ENCODE measurements at places on chromosomes 7 and 10.

GRCh38 chr10:4656576-4657194, 169.3 kb upstream of the AKR1E2 start:
- DNase-seq: no peak

- DNase-seq: no peak
Measured at GRCh38 chr7:153588586-153588985, 463.6 kb upstream of the DPP6 start.

- no peak for DNase-seq
Measured at GRCh38 chr10:103413564-103413963, 17.1 kb downstream of the PDCD11 start.

DNA sequence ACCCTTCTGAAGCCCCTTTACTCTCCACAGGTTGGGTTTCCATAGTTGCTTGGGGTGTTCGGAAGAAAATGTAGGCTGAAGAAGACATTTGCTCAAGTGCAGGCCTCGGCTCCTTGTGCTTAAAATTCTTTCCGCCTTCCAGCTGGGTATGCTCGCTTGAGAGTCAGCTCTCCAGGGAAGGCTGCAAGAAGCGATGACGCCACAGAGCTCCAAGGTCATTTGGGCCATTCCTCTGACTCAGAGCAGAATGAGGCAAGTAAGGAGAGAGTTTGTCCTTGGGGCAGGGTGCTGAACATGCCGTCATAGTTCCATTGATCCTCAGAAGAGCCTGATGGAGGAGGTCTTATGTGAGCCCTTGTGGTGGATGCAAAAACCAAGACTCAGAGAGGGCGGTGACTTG, 27.4 kb upstream of the HSPA12A start:
- no peak for DNase-seq

GRCh38 chr10:60288256-60288655, 101.4 kb downstream of the ANK3 start:
- DNase-seq: no peak

DNA sequence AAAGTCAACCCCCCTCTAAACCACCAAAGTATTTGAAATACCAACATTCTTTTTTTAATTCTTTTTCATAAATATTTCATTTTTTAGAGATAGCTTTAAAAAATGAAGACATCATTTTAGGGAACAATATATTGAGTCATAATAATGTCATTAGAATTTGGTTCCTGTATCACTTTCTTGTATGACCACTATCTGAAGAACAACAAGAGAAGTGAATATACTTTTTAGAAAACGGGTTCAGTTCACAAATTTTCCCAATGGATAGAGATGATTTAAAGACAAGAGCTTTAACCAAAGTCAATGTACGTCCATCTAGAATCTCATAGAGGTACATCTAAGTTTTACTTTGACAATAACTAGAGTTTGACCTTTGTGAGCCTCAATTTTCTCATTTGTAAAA, 48.2 kb downstream of the CUBN start:
- DNase-seq: no peak

DNA sequence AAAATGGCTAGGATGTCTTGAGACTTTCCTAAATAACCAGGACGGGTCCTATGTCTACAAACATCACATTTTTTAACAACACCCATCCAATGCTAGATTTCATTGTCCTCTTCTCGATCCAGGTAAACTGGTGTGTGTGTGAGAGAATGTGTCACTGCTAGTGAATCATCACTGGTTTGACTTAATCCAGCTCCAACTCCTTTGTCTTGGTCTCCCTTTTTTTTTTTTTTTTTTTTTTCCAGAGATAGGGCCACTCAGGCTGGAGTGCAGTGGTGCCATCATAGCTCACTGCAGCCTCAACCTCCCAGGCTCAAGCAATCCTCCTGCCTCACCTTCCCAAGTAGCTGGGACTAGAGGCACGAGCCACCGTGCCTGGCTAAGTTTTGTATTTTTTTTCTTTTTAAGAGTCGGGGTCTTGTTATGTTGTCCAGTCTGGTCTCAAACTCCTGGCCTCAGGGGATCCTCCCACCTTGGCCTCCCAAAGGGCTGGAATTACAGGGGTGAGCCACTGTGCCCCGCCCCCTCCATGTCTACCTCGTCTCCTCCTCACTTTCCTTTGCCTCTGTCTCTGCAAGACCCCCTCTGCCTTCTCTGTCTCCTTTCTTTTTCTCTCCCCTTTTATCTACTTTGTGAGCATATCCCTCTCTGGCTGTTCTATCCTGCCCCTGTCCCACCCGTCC, 2.2 kb upstream of the UFSP1 start:
- DNase-seq: no peak

- no peak for DNase-seq
Measured at GRCh38 chr7:115410434-115410820, 488.5 kb downstream of the MDFIC start.

DNA sequence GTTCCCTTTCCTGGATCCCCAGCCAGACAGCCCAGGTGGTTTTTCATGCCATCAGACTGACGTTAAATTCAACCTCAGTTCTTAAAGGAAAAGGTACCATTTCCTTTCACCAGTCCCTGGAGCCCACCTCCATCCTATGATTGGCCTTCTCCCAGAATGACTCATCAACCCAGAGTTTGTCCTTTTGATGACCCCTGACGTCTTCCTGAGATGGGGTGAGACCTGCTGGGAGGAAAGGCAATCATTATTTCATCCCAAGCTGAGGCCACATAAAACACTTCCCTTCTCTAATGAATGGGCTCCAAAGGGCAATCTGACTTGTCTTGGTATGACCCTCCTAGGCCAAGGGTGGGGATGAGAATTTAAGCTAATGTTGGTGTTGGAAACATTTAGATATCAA, 750.7 kb downstream of the SUGCT start:
- DNase-seq: no peak

- no peak for DNase-seq
Measured at GRCh38 chr10:72194949-72195348, 20.9 kb upstream of the ANAPC16 start.

GRCh38 chr10:98664329-98665042, 217.8 kb upstream of the HPS1 start:
- DNase-seq: no peak

DNA sequence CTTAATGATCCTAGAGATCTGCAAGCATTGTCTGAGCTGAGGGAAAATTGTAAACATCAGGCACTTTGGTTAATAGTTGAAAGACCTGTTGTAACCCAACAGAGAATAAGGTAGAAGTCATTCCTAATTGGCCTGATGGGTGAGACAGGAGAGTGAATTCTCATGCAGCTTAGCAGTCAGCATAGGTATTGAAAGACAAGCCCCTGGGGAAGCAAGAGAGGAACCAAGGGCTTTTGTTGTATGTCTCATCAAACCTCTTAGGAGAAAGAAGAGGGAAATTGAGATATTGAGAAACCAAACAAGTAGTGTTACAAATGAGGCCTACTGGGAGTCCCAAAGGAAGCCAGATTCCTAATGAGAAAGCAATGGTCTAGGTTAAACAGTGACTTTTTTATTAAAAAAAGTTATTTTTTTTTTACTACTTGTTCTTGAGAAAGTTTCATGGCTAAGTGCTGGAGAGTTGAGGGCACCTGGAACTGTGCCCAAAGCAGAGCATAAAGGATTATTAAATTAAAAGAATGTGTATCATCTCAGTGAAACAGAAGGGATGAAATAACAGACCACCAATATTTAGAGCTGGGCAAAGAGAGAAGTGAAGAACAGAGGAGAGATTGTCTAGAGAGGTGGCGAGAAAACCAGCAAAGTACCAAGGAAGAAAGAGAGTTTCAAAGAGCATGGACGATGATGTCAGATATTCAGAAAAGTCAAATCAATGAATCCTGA, 168.9 kb downstream of the CDK14 start:
- DNase-seq: no peak

DNA sequence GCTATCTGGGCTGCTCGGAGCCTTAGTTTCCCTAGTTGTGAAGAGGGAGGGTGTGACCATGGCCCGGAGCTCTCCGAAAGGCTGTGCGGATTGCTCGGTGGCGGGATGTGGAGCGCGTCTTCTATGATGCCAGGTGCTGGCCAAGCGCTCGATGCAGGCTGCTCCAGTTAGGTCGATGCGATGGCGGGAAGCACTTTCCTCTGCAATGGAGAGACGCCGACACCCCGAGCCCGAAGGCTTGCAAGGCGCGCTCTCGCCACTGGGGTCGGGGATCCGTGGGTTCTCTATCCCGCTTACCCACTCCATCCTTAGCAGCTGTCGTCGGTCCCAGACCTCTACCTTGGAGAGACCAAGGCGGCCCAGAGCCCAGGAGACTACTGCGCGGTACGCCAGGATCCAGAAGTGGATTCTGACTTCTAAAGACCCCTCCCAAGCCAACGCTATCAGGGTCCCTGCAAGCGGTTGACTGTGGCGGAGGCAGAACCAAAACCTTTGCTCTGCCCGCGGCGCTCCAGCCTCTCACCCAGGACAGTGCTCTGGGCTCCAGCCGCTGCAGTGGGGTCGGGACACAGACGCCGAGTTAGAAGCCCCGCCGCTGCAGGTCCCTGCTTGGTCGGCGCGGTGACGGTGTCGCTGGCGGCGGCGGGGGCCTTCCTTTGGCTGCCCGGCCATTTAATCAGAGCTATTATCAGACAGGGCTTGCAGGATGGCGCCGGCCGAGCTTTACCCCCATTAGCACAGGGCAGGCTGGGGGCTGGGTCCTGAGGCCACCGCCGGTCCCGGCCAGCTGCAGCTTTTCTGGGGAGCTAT, 7.8 kb upstream of the TBX20 start:
- DNase-seq: no peak

GRCh38 chr10:82943142-82943541, 1068.1 kb downstream of the NRG3 start:
- DNase-seq: no peak

GRCh38 chr7:130500463-130500862, 8.6 kb downstream of the MEST start:
- DNase-seq: no peak

GRCh38 chr7:46756996-46757395, 824.9 kb downstream of the TNS3 start:
- DNase-seq: no peak

- DNase-seq: no peak
Measured at GRCh38 chr10:53315709-53316108, 543.1 kb upstream of the MBL2 start.

DNA sequence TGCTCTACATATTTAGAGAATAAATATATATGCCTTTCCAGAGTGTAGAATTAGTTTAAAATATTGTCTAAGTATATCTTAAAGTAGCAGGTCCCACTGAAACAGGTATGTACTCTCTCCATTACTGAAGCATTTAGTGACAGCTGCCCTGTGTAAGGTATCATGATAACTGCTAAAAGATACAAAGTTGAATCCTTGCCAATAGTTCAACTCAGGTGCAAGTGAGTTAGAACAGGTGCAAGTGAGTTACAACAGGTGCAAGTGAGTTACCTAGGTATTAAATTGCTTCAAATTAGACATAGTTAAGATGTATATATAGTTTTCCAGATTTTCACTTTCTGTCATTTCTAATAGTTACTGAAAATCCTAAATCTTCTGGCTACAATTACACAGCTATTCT, 119.1 kb downstream of the CNOT4 start:
- DNase-seq: no peak

- DNase-seq: no peak
Measured at GRCh38 chr7:9453521-9453920, 1020.1 kb downstream of the NXPH1 start.

GRCh38 chr10:119370972-119371703, 163.8 kb downstream of the GRK5 start:
- DNase-seq: peak; percentile 55

DNA sequence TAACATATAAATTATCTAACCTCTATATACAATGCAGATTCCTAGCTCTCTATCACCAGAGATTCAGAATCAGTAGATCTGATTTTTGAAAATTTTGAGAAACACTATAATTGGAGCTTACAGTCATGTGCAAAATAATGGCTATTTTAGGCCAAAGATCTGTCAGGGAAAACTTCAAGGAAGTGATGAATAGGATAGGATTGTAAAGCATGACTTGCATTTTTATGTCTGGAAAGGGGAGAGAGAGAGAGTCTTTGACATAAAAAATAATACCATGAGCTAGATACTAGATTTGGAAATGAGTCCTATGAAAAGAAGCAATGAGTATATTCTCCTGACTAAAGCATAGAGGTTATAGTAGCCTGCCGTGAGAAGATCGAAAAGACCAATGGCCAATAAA, 181.1 kb downstream of the SDHAF3 start:
- no peak for DNase-seq

DNA sequence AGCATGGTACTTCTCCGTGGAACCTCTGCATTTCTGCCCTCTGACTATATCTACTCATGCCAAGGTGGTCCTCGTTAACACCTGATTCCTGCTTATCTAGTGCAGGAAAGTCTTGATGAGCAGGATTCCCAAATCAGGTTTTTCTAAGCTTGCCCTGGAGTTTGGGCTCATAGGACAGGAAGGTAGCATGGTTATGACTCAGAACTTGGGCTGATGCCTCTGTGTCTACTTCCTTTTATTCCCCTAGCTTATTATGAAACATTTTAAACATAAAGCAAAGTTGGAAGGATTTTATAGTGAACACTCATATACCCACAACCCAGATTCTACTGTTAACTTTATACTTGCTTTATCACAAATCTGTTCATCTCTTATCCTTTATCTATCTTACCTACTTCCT, 5.6 kb downstream of the SUFU start:
- no peak for DNase-seq

DNA sequence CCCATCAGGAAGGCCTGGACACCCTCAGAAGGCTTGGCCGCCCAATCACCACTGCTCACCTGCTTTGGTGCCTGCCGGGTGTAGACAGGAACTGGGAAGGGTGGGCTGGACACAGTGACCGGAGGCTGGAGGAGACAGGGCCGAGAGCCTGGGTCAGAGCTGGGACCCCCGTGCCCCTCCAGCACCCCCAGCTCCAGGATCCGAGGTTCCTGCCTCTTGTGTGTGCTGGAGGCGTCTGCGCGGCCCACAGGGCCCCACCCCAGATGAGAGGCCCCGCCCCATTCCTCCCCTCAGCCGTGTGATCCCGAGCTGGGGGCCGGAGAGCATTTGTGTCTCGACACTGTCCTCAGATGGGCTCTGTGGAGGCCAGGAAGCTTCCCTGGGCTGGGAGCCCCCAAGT, 9.4 kb downstream of the ADAM8 start:
- no peak for DNase-seq

DNA sequence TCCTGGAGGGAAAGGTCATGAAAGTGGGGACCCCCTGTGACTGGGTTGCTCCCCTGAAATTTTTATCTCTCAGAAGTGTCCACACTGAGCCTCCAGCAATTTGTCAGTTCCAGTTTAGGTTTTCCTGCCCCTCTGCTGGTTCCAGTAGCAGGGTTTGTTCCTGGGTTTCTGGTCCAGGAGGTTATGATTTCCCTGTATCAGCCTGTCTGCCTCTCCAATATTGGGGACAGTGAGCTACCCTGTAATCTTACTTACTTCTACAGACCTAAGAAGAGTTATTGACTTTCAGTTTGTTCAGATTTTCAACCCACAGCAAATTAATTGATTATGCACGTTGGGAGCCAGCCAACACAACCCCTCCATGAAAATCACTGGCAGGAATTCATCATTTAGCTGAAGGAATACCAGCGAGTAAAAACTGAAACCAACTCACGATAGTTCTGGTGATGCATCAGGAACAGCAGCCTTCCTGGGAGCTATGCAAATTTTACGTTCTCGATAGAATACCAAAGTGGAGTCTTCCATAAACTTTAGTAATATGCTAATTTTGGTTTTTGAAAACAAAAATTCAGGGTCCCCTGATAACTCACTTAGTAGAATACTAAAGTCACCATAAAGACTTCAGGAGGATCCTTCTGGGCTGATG, 31.3 kb upstream of the IL15RA start:
- no peak for DNase-seq

All from thoracic aorta (tissue), 2 donors.